ENCODE measurements at places on chromosomes 7 and 10. TPM values are rescaled to one million over a fixed set of nuclear protein-coding genes. Genes with fewer than 3 reads are reported as not detected.

The IFIT1B gene
- total RNA-seq, result not detected

The PTPN20 gene
- not detected for total RNA-seq

DNA sequence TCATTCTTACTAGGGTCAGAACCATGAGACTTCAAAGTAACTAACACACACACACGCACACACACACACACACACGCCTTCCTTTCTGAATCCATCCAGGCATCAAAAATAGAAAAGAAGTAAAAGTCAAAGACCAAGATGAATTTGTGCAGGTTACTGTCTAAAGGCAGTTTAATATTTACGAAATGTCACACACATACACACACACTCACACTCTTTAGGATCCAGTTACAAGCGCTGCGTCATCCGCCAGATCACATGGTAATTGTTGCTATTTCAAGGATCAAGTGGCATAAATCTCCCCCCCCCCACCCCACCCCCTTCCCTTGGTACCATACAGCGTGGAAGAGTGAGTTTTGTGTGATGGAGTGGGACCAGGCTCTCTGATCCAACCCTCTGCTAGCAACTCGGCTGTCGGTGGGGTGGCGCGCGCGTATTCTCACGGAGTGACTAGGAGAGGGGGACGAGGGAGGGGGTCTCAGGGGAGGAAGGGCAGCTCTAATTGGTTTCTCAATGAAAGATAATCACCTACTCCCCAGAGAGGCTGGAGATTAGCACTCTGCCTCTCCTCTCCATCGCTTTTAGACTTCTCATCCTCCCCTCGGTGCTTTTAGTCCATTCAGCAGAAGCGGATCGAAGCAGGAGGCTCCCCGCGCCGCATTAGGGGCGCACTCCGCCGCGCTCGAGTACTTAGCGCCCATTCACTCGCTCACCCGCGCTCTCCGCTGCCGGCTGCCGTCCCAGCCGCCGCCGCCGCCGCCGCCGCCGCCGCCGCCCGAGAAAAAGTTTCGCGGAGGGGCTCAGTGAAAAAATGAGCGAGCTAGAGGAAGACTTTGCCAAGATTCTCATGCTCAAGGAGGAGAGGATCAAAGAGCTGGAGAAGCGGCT is 83.5 kb upstream of the PRKG1 start:
- DNase-seq, result no peak

- no peak for DNase-seq
These were observed 21.5 kb downstream of the HSPA12A start for GRCh38 chr10:116720668-116721546.

DNA sequence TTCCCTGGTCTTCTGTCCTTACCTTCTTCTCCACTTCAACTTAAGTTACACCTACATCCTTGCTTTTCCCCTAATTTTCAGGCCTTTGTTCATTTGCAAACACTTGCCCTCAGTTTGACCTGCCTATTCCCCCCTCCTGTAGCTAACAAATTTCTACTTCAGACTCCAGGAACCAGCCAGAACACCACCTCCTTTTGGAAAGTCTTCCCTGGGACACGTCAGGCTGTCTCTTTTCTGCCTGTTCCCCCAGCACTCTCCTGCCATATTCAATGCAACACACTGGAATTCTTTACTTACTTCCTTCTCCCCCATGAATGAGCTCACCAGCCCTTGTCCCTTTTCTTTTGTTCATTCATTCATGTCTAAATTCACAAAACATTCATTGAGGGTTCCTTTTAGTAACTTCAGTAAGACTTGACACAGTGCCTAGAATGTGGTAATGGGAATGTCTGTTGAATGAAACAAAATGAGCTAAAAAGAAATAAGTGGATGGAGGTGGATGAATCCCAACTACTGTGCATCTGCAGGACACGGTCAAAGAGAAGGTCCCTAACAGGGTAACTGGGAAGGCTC is 478.0 kb downstream of the KCNMA1 start:
- no peak for DNase-seq

The MARVELD1 gene
- 3.4 TPM for total RNA-seq

DNA sequence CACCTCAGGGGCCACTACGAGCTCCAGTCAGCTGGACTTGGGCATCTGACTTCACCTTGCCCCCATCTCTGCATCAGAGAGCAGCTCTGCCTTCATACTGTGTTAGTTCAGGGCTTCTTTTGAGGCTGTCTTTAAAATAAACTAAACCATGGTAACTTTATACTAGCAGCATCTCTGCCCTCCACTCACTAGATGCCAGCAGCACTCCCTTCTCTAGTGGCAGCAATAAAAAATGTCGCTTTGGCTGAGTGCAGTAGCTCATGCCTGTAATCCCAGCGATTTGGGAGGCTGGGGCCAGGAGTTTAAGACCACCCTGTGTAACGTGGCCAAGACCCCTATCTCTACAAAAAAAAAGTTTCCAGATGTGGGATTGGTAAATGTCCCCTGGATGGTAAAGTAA is 584.4 kb downstream of the INHBA start:
- no peak for DNase-seq

DNA sequence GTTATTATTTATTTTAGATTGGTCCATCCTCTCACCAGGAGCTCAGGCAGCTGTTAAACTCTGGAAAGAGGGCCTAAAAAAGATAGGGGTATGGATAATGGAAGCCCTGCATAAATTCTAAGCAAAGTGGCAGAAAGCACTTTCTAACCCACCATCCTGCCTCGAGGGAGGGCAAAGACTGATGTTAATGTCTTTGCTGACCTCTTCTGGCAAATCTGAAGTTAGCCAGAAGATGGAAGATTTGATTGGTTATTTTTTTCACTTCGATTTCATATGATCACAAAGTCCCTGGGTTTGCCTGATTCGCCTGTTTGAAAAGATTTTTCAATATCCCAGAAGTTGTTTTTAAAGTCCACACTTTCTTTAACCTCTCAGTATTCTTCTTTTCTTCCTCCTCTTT is 24.8 kb downstream of the OR9A2 start:
- no peak for DNase-seq

GRCh38 chr10:95532536-95532935 is 28.6 kb downstream of the SORBS1 start:
- DNase-seq, result no peak

DNA sequence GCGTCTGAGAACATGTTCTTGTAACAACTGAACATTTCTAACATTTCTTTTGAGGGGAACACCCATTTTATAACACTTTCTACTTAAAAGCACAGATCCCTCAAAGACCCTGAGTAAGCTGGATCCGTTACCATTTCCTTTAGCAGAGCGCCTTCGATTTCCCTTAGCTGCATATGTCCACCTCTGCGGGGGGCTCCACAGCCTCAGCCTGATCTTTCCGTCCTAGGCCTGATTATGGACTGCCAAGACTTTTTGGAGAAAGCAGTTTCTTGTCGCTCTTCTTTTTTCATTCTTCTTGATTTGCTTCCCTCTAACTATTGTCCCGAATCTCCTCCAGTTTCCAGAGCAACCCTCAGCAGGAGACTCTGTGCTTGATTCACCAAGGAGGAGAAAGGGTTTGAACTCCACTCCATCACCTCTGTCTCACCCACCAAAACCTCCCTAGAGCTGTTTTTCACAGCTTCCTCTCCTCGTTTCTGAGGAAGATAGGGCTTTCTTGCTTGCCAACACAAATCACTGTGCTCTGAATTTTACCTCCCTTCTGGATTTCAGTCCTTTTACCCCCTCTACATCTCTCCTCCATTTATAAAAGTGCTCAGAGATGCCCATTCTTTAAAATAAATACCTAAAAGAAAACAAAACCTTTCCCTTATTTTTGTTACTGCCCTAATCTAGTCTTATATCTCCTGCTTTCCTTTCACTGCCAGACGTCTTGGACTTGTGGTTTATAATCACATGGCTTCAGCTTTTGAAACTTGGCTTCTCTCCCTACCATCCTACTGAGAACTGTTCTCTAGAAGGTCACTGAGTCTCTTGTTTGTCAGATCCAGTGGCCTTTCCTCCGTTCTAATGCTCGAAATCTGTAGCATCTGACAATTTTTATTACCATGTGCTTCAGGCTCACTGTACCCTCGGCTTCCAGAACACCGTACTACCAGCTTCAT is 30.5 kb upstream of the ZRANB1 start:
- no peak for DNase-seq

The C1QL3 gene
- total RNA-seq, result not detected

DNA sequence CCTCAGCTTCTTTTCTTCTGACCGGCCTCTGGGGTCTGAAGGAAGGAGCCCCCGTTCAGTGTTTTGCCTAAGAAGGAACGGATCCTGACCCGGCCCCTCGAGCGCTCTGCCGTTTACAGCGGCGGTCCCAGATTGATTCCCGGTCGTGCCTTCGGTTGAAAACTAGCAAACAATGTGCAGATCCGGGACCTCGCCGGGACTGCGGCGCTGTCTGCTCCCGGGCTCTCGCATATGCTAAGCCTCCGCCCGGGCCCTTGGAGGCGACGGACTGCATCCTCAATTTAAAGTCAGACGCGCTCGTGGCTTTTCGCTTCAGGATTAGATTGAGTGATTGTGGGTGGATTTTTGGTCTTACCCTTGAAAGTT is 559 bp downstream of the DBF4 start:
- peak; percentile 31 for DNase-seq

The TMEM184A gene
- 0.03 TPM for total RNA-seq

DNA sequence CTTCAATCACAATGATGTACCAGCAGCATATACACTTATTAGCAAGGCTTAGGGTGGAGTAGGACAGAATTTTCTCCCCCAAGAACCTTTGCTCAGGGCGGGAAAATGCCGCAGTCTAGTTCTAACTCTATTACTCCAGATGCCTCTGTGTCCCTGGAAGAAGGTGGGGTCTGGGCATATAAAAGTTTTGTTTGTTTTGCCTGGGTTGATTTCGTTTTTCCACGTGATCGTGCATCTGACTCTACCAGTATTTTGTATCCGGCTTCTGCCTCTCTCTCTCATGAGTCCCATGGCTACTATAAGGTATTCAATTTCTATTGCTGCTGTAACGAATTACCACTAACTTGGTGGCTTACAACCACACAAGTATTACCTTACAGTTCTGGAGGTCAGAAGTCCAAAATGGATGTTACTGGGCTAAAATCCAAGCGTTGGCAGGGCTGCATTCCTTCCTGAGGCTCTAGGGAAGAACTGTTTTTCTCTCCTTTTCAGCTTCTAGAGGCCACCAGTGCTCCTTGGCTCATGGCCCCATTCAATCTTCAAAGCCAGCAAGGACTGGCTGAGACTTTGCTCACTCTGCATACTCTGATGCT is 181.2 kb upstream of the PRSS58 start:
- DNase-seq, result no peak

DNA sequence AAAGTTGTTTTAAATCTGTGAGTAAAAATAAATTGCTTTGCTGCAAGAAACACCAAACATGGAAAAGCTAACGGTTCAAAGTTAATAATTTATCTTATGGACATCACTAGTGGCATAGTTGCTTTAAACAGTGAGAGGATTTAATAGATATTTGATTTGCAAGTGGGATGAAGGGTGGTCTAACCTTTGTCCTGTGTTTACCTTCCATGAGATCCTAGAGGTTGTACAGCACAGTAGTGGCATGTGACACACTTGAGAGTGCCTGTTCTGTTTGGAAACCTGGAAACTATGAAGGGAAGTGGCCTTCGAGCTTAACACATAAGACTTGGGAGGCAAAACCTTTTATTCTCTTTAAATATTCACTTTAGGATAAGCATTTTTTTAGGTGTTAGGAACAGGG is 16.0 kb downstream of the EGFR start:
- DNase-seq, result no peak

DNA sequence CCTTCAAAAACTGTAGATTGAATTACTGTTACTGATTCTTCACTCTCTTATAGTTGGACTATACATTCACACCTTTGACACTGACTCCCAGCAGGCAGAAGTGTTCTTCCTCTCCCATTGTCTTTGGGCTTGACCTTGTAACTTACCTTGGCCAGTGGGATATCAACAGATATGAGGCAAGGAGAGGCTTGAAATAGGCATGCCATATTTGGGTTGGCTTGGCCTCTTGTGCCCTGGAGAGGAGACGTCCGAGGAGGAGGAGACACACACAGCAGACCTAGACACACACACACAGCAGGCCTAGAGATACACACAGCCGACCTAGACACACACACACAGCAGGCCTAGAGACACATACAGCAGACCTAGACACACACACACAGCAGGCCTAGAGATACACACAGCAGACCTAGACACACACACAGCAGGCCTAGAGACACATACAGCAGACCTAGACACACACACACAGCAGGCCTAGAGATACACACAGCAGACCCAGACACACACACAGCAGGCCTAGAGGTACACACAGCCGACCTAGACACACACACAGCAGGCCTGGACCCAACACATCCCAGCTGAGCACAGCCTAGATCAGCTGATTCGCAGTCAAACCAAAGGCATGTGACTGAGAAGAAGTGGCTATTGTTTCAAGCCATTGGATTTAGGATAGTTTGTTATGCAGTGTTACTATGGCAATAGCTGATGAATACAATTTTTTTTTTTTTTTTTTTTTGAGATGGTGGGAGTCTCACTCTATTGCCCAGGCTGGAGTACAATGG is 12.5 kb upstream of the GNA12 start:
- no peak for DNase-seq

The TAS2R16 gene
- not detected for total RNA-seq

GRCh38 chr7:141014125-141014523 is 628 bp downstream of the MRPS33 start:
- no peak for DNase-seq

GRCh38 chr7:137626469-137627067 is 220.2 kb downstream of the DGKI start:
- peak; percentile 9 for DNase-seq

DNA sequence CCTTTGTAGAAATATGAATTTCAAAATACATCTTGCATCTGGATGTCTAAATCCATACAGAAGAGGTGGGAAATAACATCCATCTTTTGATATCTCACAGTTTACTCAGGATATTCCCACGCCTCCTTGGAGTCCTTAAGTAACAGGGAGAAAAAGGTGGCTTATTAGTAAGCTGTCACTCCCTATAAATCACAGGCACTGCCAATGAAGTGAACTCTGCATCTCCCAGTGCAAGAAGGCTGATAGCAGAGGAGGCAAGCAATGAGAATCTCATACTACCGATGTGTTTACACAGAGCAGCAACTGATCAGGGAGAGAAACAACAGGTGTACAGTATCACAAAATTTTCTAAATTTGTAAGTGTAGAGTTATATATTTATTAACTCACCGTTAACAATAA is 551.8 kb downstream of the NXPH1 start:
- DNase-seq, result no peak

DNA sequence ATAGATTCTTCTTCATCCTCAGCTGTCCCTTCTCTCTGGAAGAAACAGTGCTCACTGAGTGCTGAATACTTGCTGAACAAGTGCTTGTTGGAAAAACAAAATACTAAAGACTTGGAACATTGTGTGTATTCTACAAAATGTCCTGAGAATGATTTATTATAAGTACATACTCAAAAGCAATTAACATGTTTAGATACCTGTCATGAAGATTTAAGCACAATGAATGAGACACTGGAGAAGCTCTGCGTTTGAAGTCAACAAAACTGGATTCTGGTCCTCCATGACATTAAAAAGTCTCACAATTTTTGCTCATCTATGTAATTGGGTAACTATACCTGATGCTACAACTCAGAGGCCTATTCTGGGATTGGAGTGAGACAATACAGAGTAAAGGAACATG is 34.8 kb upstream of the LAMB1 start:
- DNase-seq, result no peak

The ADAM12 gene
- total RNA-seq, result not detected

GRCh38 chr10:510415-510881 is 179.0 kb downstream of the DIP2C start:
- DNase-seq, result no peak

GRCh38 chr10:34996843-34997242 is 93.3 kb downstream of the CUL2 start:
- DNase-seq, result no peak
